ENCODE measurements at places on chromosomes 1 and 21.
A peak's percentile ranks its signal among the peaks of the same experiment; 100 is the strongest.

DNA sequence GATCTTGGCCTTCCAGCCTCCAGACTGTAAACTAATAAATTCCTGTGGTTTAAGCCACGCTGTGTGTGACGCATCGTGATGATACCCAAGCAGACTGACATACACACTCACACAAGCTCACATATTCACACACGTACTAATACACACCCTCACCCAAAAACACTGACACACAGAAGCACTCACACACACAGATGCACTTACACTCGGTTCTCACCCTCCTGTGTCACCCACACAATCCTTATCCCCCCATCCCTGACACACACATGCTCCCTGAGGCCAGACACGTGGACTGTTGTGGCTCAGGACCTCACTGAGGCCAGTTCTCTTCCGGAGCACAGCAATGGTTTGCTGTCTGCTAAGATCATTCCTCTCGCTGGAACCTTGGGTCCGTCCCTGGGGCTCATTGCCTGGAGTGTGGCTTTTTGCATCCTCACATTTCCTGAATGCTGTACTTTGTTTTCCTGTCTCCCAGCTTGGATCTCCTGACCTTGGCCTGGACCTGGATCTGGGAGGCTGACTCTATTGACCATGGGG, 76.9 kb upstream of the LYST start:
- H3K27me3 ChIP-seq: no peaks in the 10 kb centered on the region
- DNase-seq: no peak
- H3K36me3 ChIP-seq: no peaks in the 10 kb centered on the region
- H3K4me3 ChIP-seq: no peak overlapping the region
- H3K27ac ChIP-seq: peak overlapping the region; percentile 9

- DNase-seq: no peak
- H3K36me3 ChIP-seq: peaks cover 11% of the 10 kb centered on the region
- H3K4me3 ChIP-seq: no peak overlapping the region
- H3K4me1 ChIP-seq: no peaks in the 10 kb centered on the region
Observed at GRCh38 chr21:32698971-32699693, 28.7 kb downstream of the SYNJ1 start.

DNA sequence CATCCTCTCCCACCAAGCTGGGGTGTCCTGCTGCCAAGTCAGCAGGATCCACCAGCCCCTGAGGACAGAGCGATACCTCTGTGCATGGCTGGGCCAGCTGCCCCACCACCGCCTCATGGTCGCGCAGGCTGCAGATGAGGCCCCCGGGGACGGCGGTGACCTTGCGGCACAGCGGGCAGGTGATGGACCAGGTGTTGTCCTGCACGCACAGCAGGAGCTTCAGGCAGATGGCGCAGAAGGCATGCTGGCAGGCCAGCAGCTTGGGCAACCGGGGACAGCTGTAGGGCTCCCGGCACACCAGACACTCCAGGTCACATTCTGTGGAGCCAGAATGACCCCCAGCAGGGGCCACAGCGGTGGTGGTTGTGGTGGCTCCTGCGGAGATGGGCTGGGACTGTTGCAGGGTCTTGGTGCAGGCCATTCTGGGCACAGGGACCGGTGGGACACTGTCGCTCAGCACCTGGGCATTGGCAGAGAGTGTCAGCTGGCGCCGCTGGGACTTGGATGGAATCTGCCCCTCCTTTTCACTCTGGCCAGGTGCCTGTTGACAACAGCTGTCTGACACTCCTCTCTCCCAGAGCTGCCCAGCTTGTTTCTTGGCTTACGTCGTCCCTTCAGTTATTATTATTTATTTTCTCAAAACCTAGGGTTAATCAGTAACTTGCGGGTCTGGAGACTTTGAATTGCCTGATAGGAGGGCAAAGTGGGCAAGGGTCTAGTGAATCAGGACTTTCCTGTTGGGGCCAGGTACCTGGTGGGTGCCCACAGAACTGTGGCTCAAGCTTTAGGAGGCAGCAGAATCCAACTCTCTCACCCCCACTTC, at the start of gene RNF186:
TSS of gene RNF186 (minus strand) at position 603 of the 823 bp plus-strand sequence. CDS start at position 421, 182 bp downstream.
- no peaks in the 10 kb centered on the region for H3K27me3 ChIP-seq
- no peaks in the 10 kb centered on the region for H3K36me3 ChIP-seq
- DNase-seq: no peak
- H3K4me1 ChIP-seq: no peaks in the 10 kb centered on the region
- no peak within 1 kb of the TSS for H3K27ac ChIP-seq
- no peak within 1 kb of the TSS for H3K4me3 ChIP-seq

GRCh38 chr1:177275736-177276135, 105.0 kb downstream of the BRINP2 start:
- no peak overlapping the region for H3K4me3 ChIP-seq
- H3K4me1 ChIP-seq: peaks cover 8% of the 10 kb centered on the region
- no peaks in the 10 kb centered on the region for H3K36me3 ChIP-seq
- H3K27ac ChIP-seq: no peak overlapping the region

DNA sequence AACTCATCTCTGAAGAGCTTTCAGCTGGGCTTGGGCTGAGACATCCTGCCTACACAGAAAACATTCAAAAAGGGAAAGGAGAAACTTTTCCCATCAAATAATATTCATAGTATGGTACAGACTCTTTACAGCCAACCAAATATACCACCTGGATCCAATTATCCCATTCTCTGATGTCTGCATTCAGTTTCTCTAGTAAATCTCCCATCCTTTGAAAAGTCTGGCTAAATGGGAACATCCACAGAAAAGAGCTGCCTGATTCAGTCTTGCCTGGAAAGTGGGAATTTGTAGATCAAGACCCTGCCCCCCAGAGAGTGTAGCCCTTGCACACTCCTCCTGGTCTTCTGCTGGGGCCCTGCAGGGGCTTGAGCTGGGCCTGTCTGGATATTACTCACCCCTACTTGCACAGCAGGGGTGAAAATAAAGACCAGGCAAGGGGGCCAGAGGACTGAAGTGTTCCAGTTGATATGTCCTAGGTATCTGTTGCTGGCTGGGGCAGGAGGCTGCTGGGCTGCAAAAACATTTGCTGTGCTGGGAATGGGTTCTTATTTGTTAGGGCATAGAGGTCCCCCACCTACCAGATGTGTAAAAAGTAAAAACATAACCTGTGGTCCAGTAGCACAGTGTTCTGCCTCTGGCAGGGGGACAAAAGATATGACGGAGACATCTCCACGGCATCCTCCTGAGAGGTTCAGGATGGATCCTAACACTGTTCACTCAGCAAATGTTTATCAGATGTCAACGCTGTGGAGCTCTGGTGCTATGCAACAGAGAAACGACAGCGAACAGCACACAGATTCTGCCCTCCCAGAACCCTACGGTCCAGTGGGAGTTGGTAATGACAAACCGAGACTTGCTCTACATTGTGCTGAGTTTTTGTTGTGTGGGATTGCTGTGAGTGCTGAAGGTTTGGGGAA, 140.3 kb downstream of the PLXNA2 start:
- H3K4me3 ChIP-seq: no peak overlapping the region
- H3K36me3 ChIP-seq: no peaks in the 10 kb centered on the region
- no peak overlapping the region for H3K27ac ChIP-seq
- H3K4me1 ChIP-seq: peaks cover 33% of the 10 kb centered on the region

GRCh38 chr1:184743062-184743756, 11.4 kb downstream of the EDEM3 start:
- H3K4me1 ChIP-seq: peaks cover 20% of the 10 kb centered on the region
- no peaks in the 10 kb centered on the region for H3K27me3 ChIP-seq
- no peak overlapping the region for H3K4me3 ChIP-seq
- H3K27ac ChIP-seq: no peak overlapping the region
- DNase-seq: no peak

- no peak overlapping the region for H3K4me3 ChIP-seq
- H3K36me3 ChIP-seq: no peaks in the 10 kb centered on the region
- no peaks in the 10 kb centered on the region for H3K27me3 ChIP-seq
- no peaks in the 10 kb centered on the region for H3K4me1 ChIP-seq
Observed at GRCh38 chr1:36512842-36513241, 30.1 kb upstream of the CSF3R start.

- no peak overlapping the region for H3K4me3 ChIP-seq
- no peaks in the 10 kb centered on the region for H3K36me3 ChIP-seq
- H3K27ac ChIP-seq: no peak overlapping the region
- H3K4me1 ChIP-seq: peaks cover 7% of the 10 kb centered on the region
- no peak for DNase-seq
Observed at GRCh38 chr1:31377364-31377863, 4.5 kb upstream of the FABP3 start.

DNA sequence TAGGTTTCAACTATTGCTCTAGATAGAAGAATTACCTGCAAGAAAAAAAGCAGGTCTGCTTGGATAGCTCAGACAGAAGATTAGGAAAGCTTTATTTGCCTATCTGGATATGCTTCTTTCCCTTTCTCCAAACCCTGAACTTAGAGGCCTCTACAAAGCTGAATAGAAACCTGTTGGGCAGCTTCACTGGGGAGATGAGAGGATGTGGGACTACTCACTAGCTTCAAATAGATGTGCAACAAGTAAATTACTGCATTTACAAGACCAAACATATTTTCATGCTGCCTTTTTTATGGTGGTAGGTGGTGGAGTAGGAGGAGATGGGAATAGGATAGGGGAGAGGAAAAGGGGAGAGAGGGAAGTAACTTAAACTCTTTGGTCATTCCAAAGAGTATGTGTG, 6.4 kb downstream of the CLCA2 start:
- peak overlapping the region; percentile 53 for H3K27ac ChIP-seq
- no peak for DNase-seq
- no peak overlapping the region for H3K4me3 ChIP-seq
- H3K36me3 ChIP-seq: no peaks in the 10 kb centered on the region
- no peaks in the 10 kb centered on the region for H3K27me3 ChIP-seq

DNA sequence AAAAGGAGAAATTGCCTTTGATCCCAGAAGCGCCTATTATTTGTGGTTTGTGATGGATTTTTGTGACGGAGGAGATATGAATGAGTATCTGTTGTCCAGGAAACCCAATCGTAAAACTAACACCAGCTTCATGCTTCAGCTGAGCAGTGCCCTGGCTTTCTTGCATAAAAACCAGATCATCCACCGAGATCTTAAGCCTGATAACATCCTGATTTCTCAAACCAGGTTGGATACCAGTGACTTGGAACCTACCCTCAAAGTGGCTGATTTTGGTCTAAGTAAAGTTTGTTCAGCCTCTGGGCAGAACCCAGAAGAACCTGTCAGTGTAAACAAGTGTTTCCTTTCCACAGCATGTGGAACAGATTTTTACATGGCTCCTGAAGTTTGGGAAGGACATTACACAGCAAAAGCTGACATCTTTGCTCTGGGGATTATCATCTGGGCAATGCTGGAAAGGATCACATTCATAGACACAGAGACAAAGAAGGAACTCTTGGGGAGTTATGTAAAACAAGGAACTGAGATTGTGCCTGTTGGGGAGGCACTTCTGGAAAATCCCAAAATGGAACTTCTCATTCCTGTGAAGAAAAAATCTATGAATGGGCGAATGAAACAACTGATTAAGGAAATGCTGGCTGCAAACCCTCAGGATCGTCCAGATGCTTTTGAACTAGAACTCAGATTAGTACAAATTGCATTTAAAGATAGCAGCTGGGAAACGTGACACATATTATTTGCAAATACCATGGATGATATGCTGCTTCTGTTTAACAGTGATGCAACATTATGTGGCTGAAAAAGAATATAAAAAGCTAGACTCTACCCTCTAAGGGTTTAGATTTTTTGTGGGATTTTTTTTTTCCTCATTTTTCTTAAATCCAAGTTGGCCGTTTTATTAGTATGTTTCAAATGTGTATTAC, 10.5 kb downstream of the PDIK1L start:
- no peaks in the 10 kb centered on the region for H3K27me3 ChIP-seq
- DNase-seq: no peak
- no peak overlapping the region for H3K27ac ChIP-seq
- H3K4me3 ChIP-seq: no peak overlapping the region
- H3K4me1 ChIP-seq: no peaks in the 10 kb centered on the region
- H3K36me3 ChIP-seq: peaks cover 4% of the 10 kb centered on the region

DNA sequence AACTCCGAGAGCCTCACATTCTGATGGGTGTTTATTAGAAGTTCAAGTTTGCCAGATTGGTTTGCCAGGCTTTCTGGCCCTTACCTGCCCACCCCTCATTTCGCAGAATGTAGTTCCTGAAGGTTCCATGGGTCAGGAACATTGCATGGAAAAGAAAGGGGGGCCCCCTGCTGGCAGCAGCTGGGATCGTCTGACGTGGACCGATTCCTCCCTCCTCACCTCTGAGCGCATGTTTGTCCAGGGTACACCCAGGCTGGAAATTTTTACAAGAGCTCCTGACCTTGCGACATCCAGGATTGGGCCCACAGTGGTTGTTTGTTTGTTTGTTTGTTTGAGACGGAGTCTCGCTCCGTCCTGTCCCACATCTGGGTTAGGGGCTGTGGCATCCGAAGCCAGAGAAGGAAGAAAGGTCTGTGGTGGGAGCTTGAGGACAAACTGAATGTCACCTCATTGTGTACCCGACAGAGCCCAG, 126.0 kb upstream of the TMEM51 start:
- no peaks in the 10 kb centered on the region for H3K36me3 ChIP-seq
- DNase-seq: peak; percentile 72
- no peaks in the 10 kb centered on the region for H3K4me1 ChIP-seq
- no peaks in the 10 kb centered on the region for H3K27me3 ChIP-seq
- no peak overlapping the region for H3K27ac ChIP-seq
- H3K4me3 ChIP-seq: no peak overlapping the region

DNA sequence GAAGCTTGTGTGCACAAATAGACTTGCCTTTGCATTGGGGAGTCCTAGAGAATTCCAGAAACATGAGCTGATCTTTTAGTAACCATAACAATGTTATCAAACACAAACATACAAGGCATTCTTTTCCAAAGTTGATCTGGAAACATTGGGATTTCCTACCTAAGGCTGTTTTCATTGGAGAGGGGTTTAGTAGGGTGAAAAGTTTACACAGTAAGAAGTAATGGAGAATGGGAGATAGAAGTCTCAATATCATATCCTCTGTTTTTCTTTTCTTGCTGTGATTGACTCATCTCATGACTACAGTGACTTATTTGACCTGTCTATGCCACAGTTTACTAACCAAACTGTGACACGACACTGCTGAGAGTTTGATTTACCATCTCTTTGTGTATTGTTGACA, 65.6 kb upstream of the PLA2G4A start:
- H3K36me3 ChIP-seq: no peaks in the 10 kb centered on the region
- H3K4me1 ChIP-seq: no peaks in the 10 kb centered on the region
- no peak for DNase-seq
- no peaks in the 10 kb centered on the region for H3K27me3 ChIP-seq
- no peak overlapping the region for H3K27ac ChIP-seq

DNA sequence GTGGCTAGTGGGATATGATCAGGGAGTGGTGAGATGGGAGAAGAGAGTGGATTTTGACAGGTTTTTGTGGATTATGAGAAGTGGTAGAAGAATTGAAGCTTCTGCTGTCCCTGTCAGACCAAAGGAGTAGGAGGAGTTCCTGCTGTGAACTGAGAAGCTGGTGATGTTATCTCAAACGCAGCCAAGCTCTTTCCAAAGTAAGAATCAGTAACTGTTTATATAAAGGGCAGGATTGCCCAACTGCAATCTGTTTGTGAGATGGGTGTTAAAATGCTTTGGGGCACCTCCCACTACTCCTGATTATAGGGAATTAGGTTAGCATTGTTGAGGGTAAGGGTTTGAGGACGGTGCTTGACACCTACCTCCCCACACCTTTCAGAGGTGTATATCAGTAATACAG, 60.5 kb upstream of the USP25 start:
- H3K4me1 ChIP-seq: no peaks in the 10 kb centered on the region
- H3K36me3 ChIP-seq: no peaks in the 10 kb centered on the region
- H3K27me3 ChIP-seq: no peaks in the 10 kb centered on the region
- no peak overlapping the region for H3K27ac ChIP-seq
- no peak for DNase-seq
- H3K4me3 ChIP-seq: no peak overlapping the region

GRCh38 chr1:201252944-201253371, 30.3 kb upstream of the PKP1 start:
- no peaks in the 10 kb centered on the region for H3K27me3 ChIP-seq
- DNase-seq: no peak
- no peaks in the 10 kb centered on the region for H3K4me1 ChIP-seq
- H3K36me3 ChIP-seq: no peaks in the 10 kb centered on the region
- no peak overlapping the region for H3K4me3 ChIP-seq
